ENCODE measurements at places on chromosomes 13 and 19. TPM values are rescaled to one million over a fixed set of nuclear protein-coding genes. Genes with fewer than 3 reads are reported as not detected.

DNA sequence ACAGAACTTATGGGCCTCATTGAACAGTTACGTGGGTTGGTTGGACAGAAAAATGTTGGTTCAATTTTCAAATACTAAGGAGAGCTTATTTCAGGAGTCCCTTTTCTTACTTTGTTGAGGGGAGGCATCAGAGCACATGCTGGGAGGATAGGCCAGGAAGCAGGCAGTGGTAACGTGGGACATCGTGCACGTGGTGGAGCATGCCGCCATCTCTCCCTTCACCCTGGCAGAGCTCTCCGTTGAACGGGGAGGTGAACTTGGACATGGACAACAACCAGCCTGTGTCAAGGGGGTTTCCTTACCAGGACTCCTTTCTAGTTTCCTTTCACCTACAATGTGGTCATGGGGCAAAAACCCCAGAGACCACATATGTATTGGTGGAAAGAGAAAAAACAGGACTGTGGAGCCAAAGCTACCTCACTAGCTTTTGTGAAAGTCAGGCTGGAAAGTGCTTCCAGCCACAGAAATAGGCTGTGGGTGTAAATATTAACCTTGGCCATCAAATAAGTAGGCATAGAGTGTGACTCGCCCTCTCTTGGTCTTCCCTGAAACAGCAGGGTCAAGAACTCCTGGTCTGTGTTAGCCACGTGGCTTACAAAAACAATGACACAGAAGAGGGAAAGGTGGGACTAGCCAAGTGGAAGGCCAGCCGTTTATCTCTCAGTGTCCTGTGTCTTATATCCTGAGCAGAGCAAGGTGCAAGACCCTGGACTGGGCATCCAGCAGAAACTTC is 14.4 kb downstream of the MICOS13 start:
- no peak for DNase-seq

DNA sequence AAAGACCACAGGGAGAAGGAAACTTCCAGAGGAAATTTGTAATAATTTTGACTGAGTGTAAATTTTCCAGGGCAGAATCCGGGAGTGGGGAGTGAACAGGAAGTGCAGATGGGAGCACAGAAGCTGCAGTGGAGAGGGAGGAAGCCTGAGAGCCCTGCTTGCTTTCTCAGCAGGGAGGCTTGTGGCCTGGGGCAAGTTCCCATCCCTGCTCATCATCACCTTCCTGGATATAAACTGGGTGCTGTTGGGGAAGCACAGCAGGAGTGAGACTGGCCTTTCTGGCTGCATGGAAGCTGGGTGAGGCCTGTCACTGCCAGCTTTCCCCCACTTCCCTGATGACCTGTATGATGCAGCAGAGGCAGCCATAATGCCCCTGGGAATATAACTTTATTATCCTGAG is 532.9 kb downstream of the SLITRK6 start:
- DNase-seq, result no peak

DNA sequence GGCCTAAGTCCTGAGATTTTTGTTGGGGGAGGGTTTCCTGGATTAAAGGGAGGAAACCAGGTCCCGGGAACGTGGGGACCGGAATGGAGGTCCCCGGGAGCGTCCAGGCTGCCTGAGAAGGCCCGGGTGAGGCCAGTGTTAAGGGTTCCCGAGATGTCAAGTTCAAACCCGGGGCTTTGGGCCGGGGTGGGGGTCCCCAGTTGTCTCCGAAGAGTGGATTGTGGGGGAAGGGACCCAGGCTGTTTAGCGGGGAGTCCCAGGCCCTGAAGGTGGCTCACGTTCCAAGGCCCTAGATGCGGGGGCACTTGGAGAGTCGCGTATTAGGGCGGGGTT is 262 bp downstream of the COX7A1 start:
- DNase-seq, result no peak

DNA sequence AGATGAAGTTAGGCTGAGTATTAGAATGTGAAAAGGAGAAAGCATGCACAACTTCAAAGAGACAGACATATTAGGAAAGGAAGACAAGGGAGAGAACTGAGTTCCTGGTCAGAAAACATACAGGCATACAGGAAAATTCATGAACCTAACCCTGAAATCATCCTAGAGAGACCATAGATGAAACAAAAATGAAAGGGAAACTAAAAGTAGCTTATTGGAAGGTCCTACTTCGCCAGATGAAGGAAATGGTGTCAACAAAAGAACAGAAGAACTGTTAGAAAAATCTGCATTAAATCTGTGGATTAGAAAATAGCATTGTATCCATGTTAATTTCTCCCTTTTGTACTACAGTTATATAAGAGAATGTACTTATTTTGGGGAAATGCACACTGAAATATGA is 169.0 kb upstream of the UFM1 start:
- DNase-seq, result no peak

- no peak for DNase-seq
Observed at GRCh38 chr13:114089751-114090400, 42.5 kb downstream of the RASA3 start.

DNA sequence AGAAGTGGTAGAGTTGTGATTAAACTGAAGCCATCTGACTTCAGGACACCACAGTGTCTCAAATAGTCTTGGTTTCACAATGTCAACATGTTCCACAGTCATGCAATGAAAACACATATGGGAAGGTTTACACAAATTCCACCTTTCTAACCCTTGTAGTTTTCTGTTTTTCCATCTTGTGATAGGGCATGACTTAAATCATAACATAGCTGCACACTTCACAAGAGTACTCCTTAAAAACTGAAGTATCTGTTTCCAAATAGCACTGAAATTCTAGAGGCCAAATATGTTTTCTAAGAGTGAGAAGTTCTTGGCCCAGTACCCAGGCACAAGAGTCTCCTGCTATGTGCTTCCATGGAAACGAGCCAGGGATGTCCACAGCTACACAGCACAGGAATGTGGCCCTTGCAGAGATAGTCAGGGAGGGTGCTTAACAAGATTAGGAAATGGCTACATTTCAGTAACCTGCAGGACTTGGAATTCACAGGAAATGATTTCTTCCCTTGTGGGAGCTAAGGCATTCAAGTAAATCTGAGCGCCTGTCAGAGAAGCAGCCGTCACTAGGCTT is 269.1 kb downstream of the NDFIP2 start:
- DNase-seq, result no peak

GRCh38 chr19:11708457-11708856 is 30.3 kb downstream of the ZNF823 start:
- no peak for DNase-seq

GRCh38 chr19:19256072-19256969 is 16.8 kb downstream of the TM6SF2 start:
- no peak for DNase-seq

DNA sequence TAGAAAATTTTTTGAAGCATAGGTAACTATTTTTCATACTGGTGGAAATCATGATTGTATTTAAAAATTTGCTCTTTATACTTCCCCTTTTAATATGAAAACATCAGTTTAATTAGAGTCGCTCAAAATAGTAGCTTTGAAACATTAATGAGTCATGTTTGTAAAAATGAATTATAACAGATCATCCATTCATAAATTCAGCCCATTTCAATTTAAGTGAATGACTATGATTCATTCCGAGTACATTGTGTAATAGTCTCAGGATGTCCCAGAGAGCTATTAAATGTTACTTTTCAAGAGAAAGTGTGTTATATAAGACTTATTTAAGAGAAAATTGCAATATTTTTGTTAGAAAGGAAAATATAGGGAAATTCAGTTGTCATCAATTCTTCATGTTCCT is 111.0 kb downstream of the FNDC3A start:
- DNase-seq, result no peak

GRCh38 chr19:42281146-42281826 is 12.2 kb downstream of the CIC start:
- DNase-seq, result peak; percentile 35

DNA sequence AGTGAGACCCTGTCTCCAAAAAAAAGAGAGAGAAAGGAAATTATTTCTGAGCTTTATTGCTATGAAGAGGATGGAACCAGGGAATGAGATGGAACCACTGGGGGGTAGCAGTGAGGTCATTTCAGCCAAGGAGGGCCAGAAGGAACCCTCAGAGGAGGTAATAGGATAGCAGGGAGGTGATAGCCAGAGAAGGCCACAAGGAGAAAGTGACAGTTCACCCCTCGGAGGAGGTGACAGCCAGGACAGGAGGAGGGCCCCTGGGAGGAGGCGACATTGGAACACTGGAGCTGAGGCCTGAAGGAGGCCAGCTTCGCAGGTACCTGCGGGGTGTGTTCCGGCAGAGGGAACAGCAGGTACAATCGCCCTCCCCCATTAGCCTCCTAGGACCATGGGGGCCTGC is 675 bp upstream of the PGPEP1 start:
- no peak for DNase-seq

DNA sequence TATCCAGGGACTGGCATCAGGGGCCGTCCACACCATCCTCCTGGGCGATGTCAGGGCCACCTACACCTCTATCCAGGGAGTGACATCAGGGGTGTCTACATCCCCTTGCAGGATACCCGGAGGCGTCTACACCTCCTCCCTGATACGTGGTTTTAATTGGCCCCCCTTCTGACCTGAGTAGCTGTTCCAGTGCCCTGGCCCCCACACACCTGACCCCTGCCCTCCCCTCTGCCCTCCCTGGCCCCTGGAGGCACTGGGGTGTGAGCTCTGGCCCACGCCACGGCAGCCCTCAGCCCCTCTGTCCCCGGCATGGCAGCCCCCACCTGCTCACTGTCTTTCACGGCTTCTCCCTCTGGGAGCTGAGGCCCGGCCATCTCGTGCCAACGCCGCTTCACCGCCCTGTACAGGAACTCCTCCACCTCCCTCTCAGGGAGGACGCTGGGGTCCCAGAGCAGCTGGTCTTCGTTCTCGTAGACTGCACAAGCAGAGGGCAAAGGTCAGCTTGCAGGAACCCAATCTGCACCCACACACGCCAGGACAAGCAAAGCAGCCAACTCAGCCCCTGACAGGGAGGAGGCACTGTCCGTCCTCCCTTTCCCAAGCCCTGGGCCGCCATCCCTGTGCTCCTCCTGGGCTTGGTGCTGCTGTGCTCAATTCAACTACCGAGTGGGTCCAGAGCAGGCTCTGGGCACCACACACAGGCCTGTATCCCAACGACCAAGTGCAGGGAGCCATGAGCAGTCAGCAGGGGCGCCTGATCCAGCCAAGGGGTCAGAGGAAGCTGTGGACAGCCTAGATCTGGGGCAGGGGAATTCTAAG is 22.2 kb upstream of the PLPP2 start:
- DNase-seq, result no peak

DNA sequence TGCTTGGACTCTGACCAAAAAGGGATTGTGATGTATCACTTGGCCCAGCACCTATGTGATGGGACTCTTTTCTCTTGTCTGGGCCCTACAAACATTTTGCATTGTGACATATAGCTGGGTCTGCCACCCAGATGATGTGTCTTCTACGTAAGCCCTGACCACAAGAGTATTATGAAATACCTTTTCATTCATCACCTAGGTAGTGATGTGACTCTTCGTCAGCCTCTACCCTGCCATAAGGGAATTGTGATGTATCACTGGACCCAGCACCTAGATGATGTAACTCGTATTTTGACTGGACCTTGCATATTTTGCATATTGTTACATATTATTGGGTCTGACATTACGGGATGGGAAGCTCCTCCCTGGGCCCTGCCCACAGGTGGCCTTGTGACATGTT is 29.7 kb upstream of the ZNF681 start:
- DNase-seq, result no peak

DNA sequence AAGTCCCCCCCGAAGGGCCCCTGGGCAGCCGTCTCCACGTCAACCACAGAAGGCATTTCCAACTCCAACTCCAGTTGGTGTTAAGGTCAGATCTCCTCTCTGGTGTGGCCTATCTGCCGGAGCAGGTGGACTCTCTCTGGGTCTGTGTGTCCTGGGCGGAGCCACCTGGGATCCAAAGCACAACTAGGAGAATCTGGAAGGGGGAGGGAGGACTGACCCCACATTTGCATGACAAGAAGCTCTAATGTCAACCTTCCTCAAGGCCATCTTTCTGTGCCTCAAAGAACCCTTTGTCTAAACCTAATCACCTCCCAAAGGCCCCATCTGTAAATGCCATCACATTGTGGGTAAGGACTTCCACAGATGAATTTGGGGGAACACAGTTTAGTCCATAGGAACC is 381.5 kb downstream of the UQCRFS1 start:
- no peak for DNase-seq

GRCh38 chr13:55577847-55578210 is 1562.9 kb upstream of the PRR20A start:
- no peak for DNase-seq

GRCh38 chr13:50644081-50644871 is 199.2 kb downstream of the DLEU7 start:
- DNase-seq, result no peak

DNA sequence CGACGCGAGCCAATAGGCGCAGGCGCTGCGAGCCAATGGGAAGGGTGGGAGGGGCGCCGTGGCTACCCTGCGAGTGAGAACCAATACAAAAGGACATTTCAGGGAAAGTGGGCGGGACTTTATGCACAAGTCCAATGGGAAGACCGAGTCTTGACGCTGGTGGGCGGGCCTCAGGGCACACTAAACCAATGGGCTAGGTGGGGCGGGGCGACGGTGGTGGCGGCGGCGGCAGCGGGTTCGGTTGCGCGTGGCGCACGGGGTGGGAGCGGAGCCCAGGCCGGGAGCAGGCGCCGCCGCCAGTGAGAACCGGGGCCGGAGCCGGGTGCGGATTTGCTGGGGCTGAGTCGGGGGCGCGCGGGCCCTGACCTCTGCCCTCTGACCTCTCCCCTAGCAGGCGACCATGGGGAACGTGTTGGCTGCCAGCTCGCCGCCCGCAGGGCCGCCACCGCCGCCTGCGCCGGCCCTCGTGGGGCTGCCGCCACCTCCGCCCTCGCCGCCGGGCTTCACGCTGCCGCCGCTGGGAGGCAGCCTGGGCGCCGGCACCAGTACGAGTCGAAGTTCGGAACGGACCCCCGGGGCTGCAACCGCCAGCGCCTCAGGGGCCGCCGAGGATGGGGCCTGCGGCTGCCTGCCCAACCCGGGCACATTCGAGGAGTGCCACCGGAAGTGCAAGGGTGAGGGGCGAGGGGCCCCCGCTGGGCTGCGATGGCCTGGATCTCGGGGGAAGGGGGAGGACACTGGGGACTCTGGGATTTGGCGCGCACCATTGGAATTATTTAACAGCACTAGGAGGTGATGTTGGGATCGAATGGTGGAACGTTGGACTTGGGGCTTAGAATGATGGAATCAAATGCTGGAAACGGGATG is at the start of gene TOMM40:
Gene TOMM40 (plus strand): TSS at position 239 of the 867 bp plus-strand sequence. CDS start 162 bp downstream, at position 401.
- DNase-seq, result peak; percentile 100

GRCh38 chr13:82259284-82259683 is 1623.0 kb downstream of the SLITRK1 start:
- no peak for DNase-seq

- DNase-seq, result no peak
Observed at GRCh38 chr13:61927648-61928047, 512.0 kb upstream of the PCDH20 start.

NCR1 gene
- total RNA-seq, result 0.53 TPM

TMEM272 gene
- total RNA-seq, result 0.19 TPM

SLC7A10 gene
- not detected for total RNA-seq

LILRA1 gene
- total RNA-seq, result not detected

SKA3 gene
- total RNA-seq, result 32.0 TPM
